H4 (cell line): ENCODE measurements at places on chromosomes 3 and 15.

DNA sequence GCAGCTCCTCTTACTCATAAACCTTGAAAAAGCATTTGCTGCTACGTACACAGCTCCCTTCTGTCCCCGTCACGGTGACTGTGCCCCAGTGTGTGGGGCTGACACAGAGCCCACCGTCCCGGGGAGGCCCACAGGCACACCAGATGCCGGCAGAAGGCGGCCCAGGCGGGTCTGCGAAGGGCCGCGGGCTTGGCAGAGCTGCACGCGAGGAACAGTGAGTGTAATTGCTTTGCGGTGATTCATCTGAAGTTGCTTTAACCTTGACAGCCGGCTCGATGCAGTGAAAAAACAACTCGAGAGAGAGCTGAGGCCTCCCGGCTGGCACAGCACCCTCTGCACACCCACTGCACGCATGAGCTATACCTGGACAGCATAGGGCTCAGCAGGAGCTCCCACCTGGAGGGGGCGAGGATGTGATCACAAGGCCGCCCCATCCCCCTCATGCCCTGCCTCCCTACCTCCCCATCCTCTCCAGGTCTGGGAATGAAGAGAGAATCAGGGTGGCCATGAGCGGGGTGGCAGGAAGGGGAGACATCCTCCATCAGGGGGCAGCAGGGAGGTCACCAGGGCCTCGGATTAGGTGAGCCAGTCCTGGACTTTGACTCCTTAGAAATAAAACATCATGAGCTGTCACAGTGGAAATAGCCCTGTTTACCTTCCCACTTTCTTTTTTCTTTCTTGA is 172.7 kb downstream of the MEGF11 start:
- DNase-seq, result peak; percentile 66

DNA sequence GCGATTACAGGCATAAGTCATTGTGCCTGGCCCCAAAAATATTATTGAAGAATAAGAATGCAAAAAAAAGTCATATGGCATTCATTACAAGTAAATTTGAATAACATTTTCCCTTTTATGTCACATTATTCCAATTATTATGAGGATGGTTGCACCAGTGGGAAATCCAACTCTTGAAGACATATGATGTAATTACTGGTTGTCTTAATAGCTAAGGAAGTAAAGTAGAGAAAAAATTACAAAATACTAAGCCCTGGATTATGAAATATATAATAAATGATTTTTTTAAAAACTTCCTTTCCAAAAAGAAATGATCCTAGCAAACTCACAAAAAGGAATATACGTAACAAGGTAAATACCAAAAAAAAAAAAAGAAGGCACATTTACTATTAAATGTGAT is 98.9 kb downstream of the FMN1 start:
- DNase-seq, result no peak

- no peak for DNase-seq
These were observed 244.4 kb upstream of the KBTBD8 start for GRCh38 chr3:66753670-66754069.

DNA sequence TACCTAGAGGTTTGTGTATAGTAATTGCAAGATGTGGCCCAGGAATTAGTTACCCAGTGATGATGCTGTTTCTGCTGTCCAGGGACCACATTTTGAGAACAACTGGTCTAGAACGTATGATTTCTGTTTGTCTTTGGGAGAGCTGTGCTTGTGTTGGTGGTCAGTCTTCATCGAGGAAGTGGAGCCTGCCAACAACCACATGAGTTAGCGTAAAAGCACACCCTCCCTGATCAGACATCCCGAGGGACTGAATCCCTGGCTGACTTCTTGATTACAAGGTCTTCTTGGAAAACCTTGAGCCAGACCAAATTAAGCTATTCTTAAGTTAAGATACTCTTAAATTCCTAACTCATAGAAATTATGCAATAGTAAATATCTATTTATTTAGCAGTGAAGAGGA is 81.7 kb upstream of the ZPLD1 start:
- DNase-seq, result no peak

GRCh38 chr3:128367761-128368160 is 98.9 kb downstream of the DNAJB8 start:
- peak; percentile 29 for DNase-seq

DNA sequence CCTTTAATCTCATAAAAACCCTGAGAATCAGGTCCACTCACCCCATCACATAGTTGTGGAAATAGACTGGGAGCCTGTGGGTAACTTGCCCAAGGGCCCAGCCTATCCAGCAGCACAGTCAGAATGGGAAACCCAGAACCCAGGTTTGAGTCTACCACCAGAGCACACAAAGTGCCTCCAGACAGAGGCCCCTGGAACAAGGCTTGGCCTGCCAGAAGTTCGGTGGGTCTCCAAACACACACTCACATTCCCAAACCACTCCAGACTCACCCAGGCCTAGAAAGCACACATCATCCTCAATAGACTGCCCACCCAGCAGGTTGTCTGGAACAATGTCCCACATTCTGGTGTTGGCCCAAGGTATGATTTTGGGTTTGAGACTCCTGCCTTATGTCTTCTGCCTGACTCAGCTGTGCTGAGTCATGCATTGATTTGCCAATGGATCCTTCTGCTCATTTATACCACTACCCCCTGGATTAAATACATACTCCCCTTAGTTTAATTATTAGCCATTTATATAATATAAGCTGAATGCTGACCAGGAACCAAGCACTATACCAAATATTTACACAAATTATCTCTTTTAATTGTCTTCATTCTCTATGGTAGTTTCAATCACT is 4.5 kb downstream of the SLC12A8 start:
- no peak for DNase-seq

GRCh38 chr15:66581972-66582537 is 16.3 kb upstream of the LCTL start:
- DNase-seq, result no peak

GRCh38 chr3:58963928-58964503 is 85.8 kb downstream of the CFAP20DC start:
- no peak for DNase-seq

DNA sequence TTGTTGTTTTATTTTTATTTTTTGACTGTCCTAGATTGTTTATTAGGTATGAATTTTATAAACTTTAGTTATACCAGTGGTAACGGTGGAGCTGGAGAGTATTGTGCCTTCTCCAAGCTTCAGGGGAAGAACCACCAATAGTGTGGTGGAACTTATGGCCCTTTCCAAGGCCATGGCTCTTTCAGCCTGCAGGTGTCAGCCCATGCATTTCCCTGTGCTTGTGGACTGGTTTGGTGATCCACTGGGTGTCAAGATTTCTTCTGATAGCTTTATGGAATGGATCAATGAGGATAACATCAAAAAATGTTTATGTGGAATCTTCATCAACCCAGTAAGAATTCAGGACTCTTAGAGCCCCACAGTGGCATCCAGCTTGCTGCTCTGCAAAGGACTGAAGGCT is 19.2 kb upstream of the SCAMP5 start:
- DNase-seq, result no peak

DNA sequence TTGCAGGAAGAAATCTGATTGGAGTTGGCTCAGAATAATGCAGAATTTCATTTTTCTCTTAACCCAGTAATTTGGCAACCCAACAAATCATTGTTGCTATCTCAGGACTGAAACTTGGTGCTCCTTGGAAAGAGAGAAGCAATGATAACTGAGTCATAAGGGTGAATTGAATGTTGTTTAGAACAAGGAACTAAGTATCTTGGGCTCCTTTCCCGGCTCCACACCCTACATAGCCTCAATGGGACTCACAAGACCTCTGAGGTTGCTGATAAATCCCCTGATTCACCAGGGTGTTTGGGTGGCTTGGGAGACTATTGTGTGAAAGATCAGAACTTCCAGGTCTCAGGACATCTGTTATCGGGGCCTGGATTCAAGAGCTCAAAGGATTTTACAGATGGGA is 7.8 kb upstream of the RAB8B start:
- DNase-seq, result no peak

DNA sequence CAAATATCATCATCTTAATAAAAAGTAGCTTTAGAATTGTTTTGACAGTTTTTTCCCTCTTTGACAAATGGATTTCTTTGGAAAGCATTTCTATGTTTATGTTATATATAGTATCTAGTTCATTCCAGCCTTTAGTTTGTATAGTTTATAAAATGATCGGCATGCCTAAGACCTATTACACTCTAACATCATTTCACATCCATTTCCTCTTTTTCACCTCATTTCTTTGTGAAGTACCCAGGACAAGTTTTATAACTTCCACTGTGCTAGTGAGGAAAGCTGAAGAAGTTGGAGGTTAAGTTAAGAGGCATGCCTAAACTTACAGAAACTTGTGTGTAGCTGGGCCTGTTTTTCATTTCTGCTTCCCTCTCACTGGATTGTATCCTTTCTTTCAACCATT is 178.4 kb downstream of the TP63 start:
- DNase-seq, result no peak

DNA sequence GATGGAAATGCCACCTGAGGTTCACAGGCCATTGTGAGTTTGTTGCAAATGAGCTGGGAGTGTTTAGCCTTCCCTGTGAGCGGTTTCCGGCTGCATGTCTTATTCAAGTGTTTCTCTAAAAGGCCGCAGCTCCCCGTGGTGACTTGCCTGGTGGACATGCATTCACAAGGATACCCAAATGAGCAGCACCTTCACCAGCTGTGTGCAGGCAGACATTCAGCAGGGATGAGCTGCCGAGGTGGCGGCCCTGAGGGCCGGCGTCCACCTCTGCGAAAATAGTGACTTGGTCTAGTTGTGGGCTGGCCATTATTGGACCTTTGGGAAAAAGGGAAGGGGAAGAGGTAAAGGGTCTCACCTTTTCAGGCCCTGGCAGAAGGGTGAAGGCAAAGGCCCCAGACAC is 23.4 kb downstream of the SPSB4 start:
- DNase-seq, result no peak

GRCh38 chr15:57694279-57694678 is 12.2 kb upstream of the POLR2M start:
- no peak for DNase-seq
